Stimulated activated CD4-positive, alpha-beta T cell treated with anti-CD3 and anti-CD28 coated beads, Interleukin-1b, Interleukin-23, amount 100 ng/mL, for 1 hour (primary cell): ENCODE measurements at places on chromosomes 1 and 21.

DNA sequence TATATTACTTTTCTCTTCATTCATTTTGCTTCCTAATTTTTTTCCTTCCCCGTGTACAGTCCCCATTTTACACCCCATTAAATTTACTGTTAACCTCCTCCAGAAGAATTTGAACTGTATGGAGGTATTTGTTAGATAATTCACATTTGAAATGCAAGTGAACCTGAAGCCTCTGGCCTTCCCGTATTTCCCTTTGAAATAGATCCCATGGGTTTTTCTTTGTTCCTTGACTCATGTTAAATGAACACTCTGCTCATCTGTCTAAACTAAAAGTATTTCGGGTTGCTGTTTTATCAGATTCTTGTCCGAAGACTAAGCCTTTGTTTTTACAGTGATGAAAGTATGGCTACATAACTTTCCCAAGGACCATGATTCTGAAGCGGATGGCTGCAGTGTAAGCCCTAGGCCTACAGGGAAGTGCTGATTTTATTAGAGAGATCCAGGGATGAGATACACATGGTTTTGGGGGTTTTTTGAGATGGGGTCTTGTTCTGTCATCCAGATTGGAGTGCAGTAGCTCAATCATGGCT is 187.9 kb downstream of the PATJ start:
- DNase-seq = no peak

GRCh38 chr1:2906085-2906484 is 104.6 kb upstream of the TTC34 start:
- no peak for DNase-seq

DNA sequence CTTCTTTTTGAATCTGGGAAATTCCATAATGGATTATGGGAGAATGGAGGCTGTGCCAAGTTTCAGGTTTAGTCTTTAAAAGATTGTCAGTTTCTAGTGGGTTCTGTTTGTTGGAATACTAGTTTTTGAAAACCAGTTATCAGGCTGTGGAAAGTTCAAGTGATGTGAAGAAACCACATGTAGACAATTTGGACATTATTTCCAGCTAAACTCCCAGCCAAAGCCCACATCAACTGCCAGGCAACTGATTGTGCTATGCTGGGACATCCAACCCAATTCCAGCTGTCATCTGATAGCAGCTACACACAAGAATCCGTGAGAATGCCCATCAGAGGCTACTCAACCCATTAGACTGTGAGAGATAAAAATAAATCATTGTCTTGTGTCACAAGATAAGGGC is 546.1 kb upstream of the ADAMTS5 start:
- DNase-seq = no peak

DNA sequence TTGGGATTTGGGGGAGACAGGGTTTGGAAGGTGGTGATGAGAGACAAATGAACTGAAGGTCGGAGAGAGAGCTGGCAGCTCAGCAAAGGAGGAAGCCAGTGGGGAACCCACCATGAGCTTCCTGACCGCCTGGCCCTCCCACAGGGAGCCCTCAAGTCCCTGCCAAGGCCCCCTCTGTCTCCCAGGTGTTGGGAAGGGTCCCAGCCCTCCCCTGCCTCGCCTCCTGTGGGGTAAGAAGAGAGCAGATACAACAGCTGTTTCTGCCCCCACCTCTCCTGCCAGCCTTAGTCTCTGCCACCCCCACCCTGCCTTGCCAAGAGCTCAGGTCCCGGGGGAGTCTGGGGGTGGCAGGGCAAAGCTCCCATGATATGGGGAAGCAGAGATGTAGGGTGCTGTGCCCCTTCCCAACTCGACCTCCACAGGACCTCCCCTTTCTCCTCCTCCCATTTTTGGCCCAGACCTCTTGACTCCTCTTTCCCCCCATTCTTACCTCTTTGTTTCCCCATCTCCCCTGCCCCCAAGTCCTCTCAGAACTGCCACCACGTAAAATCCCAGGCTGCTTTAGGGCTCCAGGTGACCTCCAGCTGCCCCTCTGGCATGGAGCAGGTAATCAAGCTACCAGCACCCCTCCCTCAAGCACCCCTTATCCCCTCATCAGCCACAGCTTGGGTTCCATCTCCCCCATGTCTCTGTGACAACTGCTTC is 556 bp downstream of the S100A1 start:
- no peak for DNase-seq

DNA sequence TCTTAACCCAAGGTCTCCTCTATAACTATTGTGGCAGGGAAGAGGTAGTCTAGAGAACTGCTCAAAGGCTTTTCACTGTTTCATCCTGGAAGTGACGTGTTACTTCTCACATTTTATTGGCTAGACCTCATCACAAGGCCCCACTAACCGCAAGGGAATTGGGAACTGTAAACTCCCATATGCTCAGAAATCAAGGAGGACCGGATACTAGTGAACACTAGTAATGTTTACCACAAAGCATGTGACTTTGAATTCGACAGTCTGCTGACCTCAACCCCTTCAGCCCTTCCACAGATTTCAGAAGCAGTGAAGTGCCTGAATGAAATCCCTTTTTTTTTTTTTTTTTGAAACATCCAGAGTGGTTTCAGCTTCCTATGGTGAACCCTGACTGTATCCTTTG is 3.4 kb upstream of the EEIG2 start:
- DNase-seq = no peak

- DNase-seq = no peak
These were observed 413.0 kb upstream of the ESRRG start for GRCh38 chr1:217135987-217136894.

DNA sequence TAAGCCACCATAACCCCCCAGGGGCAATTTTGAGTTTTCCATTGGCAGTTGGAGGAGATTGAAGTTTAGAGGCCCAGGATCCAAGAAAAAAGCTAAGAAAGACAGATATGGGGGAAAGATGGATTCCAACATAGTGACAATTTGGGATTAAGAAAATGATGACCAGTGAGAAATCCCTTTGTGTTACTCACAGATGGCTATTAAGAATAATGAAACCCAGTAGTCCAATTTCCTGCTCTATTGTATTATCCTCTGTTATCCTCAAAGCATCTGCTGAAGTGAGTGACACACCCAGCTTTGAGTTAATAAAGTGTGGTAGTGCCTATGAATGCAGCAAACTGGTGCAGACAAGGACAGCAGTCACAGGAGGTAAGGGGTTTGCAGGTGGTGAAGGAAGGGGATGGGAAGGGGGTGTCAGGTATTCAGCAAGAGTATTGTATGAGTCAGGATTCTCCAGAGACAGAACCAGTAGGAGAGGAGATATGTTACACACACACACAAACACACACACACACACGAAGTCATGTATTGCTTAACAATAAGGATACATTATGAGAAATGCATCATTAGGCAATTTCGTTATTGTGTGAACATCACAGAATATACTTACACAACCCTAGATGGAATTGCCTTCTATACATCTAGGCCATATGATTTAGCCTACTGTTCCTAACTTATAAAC is 112.4 kb upstream of the VANGL1 start:
- no peak for DNase-seq

GRCh38 chr1:222240536-222241181 is 307.2 kb downstream of the HHIPL2 start:
- DNase-seq = no peak

GRCh38 chr1:43368646-43369020 is 822 bp upstream of the ELOVL1 start:
- no peak for DNase-seq

DNA sequence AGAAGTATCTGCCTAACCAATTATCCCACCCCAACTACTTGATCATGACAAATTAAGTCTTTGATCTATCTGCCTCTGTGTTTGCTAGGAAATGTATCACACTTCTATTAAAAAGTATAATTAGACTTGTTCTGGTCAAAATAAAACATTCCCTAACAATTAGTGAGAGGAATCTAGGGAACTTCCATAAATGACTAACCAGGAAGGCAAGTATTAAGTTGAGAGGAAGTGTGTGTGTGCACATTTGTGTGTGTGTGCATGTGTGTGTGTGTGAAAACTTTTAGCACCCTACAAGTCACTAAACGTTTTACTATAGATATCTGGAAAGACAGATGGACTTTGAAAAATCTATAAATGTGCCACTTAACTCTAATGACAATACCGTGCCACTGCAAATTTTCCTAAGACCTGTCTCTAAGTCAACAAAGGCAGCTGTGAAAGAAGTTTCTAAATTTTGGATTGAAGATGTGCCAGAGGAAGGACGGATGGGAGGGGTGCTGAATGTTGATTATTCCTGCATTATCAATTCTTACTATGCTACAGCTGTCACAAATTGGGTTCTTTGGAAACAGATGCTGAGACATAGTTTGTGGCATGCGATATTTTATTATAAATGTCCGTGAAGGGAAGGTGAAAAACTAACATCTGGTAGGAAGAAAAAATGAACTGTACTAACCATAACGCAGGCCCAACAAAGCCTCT is 567.1 kb downstream of the PTPRC start:
- no peak for DNase-seq

GRCh38 chr1:156993426-156994147 is 52.0 kb downstream of the ARHGEF11 start:
- DNase-seq = no peak

DNA sequence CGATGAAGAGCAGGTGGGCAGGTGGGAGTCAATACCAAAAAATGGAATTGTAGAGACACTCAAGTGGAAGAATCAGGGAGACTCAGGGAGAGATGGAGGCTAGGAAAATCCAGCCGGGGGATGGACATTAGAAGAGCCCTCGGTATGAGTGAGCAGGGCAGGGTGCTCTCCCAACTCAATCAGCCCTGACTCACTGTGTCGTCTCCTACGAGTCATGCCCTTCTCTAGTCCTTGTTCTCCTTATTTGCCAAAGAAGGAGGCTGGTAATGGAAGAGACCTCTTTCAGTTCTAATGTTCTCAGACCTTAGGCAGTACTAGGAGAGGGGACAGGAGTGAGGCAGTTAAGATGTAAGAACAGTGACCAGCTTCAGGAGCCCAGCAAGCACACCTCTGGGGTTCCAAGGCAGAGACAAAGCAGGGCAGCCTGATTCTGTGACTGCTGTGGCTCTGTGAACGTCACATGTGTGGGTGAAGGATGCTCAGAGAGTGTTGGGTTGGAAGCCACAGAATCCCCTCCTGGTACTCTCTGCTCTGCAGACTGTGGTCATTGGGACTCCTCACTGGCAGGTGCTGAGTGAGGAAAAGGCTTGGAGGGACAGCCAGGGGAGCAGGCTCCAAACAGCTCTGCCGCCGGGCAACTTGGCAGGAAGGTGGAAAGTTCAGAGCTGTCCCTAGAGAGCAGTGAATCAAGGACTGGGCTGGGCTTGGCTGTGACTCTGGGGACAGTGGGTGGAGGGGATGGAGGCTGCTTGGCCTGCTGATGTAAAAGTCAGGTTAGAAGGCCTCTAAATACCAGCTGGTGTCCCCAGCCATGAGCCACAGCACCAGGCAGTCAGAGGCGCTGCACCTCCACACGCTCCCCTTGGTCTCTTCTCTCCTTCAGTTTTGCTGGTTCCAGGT is 11.1 kb upstream of the GJA5 start:
- DNase-seq = no peak

DNA sequence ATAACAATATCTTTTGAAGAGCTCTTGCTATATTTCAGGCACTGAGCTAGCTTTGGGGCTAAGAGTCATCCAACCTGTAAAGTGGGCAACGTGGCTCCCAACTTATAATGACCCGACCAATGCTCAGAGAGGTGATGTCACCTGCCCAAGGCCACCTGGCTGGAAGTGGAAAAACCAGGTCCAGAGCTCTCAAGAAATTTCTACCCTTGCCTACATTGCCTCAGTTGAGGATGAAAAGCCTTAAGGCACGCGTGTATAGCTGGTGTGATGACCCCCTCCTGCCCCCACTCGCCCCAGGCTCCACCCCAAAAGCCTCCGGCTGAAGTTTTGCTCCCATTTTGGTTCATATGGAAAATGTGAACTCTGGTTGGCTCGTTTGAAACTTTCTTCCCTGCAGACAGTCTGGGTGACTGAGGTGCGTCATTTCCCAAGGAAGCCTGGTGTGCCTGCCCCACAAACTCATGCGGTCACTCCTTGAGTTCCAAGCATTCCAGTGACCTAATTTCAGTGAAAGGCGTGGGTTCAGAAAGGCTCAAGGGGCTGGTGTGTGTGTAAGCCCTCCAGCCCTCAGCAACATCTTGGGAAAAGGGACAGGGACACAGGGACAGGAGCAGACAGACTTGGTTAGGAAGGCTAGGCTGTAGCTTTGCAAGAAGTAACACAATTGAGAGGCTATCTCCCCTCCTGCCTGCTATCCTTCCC is 20.5 kb downstream of the HTR1D start:
- DNase-seq = no peak

- no peak for DNase-seq
These were observed 6.1 kb upstream of the SFN start for GRCh38 chr1:26856604-26857469.

GRCh38 chr1:93848350-93848883 is 30.6 kb downstream of the DNTTIP2 start:
- no peak for DNase-seq

GRCh38 chr1:53078333-53079101 is 16.5 kb downstream of the PODN start:
- DNase-seq = no peak

GRCh38 chr1:212605441-212606394 is 2.8 kb upstream of the ATF3 start:
- DNase-seq = no peak

DNA sequence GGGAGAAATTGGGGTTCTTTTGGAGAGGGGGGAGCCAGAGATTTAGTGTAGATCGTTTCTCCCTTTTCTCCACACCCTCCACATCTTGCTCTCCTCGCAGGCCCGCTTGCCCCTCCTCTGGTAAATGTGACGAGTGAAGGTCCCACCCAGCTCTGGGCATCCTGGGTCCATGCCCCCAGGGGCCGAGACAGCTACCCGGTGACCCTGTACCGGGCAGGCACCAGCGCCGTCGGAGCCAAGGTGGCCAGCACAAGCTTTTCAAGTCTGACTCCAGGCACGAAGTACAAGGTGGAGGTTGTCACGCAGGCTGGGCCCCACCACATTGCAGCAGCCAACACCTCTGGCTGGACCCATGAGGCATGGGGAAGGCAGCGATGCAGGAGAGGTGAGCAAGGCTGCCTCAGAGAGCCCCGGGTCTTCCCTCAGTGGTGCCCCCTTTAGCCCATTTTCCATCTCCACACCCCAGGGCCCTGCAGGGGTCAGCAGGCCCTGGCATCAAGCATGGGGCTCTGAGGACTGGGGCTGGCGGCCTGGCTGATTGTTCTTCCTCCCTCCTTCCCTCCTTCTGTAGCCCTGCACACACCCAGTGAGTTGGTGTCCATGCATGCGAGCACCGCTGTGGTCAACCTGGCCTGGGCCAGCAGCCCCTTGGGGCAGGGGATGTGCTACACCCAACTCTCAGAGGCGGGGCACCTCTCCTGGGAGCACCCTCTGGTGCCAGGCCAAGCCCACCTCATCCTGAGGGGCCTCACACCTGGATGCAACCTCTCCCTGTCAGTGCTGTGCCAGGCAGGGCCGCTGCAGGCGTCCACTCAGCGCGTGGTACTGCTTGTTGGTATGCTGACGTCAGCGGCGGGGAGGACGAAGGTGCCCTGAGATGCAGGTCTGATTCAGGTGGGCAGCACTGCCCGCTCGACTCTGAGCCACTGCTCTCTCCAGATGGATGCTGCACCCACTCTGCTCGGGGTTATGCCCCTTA is 16.4 kb upstream of the LGR6 start:
- DNase-seq = no peak

DNA sequence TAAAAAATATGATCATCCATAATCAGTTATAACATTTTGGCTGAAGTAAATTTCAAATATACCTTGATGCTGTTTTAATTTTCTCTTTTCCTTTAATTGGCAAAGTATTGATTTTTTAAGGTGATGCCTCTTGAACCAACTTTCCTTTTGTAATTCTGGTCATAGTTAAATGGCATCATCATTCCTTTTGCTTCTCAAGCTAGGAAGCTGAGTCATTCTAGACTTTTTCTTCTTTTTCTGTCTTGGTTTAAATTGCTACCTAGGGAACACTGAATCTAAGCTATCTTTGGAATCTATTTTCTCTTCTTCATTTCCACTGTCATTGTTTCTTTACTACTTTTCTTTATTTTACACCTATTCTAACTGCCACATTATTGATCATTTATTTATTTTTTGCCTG is 162.7 kb downstream of the HMCN1 start:
- DNase-seq = no peak
